Glomerular endothelial cell (primary cell): ENCODE measurements at places on chromosomes 7 and 10. TPM values are rescaled to one million over a fixed set of nuclear protein-coding genes. Genes with fewer than 3 reads are reported as not detected.

DNA sequence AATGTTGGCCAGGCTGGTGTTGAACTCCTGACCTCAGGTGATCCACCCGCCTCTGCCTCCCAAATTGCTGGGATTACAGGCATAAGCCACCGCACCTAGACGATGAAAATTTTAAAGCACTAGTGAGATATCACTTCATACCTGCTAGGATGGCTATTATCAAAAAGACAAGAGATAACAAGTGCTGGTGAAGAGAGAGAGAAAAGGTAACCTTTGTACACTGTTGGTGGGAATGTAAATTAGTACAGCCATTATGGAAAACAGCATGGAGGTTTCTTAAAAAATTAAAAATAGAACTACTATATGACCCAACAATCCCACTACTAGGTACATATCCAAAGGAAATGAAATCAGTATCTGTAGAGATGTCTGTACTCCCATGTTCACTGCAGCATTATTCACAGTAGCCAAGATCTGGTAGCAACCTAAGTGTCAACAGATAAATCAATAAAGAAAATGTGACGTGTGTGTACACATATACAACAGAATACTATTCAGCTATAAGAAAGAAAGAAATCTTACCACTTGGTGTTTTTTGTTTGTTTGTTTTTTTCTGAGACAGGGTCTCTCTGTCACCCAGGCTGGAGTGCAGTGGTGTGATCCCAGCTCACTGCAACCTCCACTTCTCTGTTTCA, 12.5 kb downstream of the MMS19 start:
- no peak for DNase-seq

GRCh38 chr7:40761762-40762560, 627.2 kb downstream of the SUGCT start:
- no peak for DNase-seq

The AASS gene
- 15.1 and 15.2 TPM in 2 replicates for total RNA-seq

GRCh38 chr10:50651808-50652207, 28.1 kb upstream of the SGMS1 start:
- no peak for DNase-seq

GRCh38 chr7:127770885-127771284, 118.9 kb downstream of the SND1 start:
- no peak for DNase-seq
